ENCODE measurements at places on chromosomes 11 and 22.
A peak's percentile ranks its signal among the peaks of the same experiment; 100 is the strongest.

DNA sequence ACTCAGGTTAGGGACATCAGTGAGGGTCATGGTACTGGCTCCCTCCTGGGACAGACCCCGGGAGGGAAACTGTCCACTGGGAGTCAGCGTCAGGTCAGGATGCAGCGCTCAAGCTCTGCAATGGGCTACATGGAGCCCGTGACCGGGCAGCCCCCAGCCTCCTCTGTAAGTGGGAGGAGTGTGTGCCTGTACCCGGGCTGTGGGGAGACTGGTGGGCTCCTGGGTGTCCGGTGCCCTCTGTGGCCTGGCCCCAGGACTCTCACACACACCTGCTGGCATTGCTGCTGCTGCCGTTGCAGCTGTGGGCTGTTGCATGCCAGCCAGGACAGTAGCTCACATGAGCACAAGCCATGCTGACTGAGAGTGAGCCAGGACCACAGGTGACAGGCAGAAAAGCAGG, 630.3 kb downstream of the TBC1D22A start:
- DNase-seq = no peak

GRCh38 chr22:19811811-19812771, 42.6 kb downstream of the GNB1L start:
- DNase-seq = no peak

DNA sequence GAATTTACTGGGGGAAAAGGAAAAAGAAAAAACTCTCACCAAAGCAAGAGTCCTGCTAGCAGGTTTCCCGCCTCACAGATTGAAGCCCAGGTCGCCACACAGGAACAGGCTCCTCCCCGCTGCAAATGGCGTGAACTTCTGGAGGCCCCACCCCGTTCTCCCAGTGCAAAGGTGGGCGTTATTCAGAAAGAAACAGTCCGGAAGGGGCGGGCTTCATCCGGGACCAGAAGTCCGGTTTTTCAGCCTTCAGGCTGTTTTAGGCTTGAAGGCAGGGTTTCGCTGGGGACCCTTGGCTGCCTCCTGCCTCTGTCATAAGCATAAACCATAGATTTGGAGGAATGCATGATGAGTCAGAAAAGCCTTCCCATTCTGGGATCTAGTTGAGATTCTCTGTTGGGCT, 148.3 kb upstream of the POU2AF2 start:
- DNase-seq = no peak

DNA sequence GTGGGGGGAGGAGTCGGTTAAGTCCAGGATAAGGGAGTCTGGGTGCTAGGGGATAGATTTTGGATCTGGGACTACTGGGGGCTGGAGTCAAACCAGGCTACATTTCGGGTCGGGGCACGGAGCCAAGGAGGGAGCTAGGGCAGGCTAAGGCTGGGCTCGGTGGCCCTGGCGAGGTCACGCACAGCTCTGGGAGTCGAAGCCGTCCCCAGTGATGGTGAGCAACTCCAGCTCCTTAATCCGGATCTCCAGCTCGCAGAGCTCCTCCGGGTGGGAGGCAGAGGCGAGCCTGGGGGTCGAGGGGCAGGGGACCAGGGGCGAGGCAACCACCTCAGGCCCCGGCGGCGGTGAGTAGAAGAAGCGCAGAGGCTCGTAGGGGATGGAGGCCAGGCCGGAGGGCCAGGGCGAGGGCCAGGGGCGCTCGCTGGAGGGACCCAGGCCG, 544 bp downstream of the C11orf91 start:
- DNase-seq = no peak

DNA sequence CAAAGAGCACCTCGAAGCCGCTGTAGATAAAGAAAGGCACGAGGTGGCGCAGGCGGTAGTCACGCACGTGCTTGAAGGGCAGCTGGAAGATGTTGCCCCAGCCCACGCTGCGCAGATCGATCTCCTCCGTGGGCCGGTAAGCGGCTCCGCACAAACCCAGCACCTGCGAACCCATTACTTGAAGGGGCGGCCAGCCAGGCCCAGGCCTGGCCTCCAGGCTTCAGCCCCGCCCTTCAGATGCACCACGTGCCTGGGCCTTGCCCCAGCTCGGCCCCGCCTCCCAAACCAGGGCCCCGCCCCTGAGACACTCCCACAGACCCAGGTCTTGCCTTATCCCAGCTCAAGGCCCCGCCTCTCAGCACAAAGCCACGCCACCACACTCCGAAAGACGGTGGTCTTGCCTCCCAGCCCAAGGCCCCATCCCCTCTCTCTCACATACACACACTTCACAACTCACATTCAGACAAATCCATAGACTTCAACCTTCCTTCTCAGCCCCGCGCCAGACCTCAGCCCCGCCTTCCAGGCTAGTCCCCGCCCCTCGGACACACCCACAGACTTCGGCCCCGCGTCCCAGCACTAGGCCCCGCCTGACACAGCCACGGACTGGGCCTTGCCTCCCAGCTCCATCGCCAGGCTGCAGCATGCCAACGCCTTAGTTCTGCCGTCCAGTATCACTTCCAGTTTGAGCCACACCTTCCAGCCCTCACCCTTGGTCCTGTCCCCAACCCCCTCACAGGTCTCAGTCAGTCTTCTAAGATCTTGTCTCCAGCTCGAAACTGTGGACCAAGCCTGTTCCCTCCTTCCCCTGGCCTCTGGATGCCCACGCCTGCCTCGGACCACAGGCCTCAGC, 7.0 kb downstream of the UNC93B1 start:
- DNase-seq = no peak

- DNase-seq = peak; percentile 89
Observed at GRCh38 chr11:118997627-118998387, at the start of gene CENATAC. Gene CENATAC, plus strand, starts transcription at chr11:118998138. Its CDS starts 60 bp downstream, at chr11:118998198.

DNA sequence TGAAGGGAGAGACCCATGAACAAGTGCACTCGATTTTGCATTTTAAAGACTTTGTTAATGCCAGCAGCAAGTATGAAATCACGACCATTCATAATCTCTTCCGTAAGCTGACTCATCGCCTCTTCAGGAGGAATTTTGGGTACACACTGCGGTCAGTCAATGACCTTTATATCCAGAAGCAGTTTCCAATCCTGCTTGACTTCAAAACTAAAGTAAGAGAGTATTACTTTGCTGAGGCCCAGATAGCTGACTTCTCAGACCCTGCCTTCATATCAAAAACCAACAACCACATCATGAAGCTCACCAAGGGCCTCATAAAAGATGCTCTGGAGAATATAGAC, 5.9 kb downstream of the SERPIND1 start:
- DNase-seq = no peak

GRCh38 chr11:66800720-66801428, 42.4 kb upstream of the RCE1 start:
- DNase-seq = no peak

DNA sequence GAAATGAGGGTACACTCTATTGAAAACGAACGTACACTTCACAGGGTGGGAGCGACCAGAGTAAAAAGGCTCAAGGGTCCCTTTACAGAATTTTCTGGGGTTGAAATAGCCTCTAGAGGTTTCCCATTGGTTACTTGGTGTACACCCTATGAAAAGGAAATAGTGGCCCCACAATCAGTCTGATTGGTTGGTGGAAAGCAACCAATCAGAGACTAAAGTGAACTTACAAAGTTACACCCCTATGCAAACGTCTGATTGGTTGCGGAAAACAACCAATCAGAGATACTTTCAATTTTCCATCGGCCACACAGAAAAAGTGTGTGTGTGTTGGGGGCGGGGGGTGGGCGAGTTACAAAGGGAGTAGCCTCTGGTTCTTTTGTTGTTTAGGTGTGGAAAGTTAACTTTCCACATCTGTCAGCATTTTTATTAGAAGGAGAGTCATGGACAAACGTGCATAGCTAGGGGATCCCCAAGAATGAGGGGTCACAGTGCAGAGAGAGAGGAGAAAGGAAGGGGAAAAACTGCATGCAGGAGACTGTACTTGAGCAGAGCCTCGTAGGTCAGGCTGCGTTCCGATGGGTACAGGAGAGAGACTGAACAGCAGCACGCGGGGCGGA, 1152.1 kb downstream of the TBC1D22A start:
- no peak for DNase-seq

- DNase-seq = no peak
Observed at GRCh38 chr11:67627441-67627811, 2.3 kb downstream of the NUDT8 start.

GRCh38 chr11:3816673-3817072, 8.3 kb downstream of the PGAP2 start:
- DNase-seq = no peak

GRCh38 chr22:44187652-44188230, 7.0 kb downstream of the PARVG start:
- DNase-seq = no peak

DNA sequence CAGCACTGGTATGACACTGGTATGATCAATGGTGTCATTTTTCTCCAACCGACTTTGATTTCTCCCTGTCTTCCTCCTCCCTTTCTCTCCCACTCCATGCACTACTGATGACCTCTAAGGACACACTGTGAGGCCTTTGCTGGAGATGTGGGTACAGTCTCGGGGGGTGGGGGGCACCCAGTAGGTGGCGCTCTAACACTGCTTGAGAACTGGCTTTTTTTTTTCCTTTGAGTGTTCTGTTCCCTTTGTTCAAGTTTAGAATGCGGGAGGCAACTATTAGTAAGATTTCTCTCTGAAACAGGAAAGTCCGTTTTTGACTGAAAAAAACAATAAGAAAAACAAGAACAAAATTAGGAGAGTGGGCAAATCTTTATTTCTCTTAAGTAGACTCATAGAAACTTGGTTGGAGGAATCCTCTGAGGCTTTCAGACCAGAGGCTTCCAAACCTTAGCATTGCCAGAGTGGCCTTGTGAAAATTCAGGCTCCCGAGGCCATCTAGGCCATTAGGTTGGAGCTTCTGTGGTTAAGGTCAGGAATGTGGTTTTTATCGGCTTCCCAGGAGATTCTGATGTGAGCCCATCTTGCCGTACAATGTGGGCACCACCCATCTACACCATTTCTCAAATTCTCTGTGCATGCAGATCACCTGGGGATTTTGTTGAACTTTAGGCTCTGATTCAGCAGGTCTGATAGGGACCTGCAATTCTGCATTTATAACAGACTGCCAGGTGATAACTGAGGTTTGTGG, 43.2 kb downstream of the PANX1 start:
- DNase-seq = no peak

Data from stimulated activated CD8-positive, alpha-beta memory T cell treated with anti-CD3 and anti-CD28 coated beads, Interleukin-4, amount 100 ng/mL, for 4 hours (primary cell).